ENCODE measurements at places on chromosomes 2 and 18.

DNA sequence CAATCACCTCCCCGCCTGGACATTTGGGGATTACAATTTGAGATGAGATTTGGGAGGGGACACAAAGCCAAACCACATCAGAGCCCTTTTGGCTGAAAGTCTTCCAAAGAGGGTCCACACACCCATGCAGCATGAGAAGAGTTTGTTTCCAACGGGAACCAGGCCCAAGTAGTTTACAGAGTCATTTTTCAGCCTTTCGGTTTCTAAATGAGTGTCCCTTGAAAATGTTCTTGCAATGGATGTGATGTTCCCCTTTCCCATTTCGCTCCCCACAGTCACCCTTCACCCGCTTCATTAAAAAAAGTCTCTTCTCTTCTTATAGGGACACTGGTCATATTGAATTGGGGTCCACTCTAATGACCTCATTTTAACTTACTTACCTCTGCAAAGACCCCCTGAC is 157.4 kb downstream of the ARL4C start:
- no peak overlapping the region for H3K4me3 ChIP-seq
- H3K27ac ChIP-seq = no peak overlapping the region
- H3K4me1 ChIP-seq = peaks cover 5% of the 10 kb centered on the region
- no peak for DNase-seq

DNA sequence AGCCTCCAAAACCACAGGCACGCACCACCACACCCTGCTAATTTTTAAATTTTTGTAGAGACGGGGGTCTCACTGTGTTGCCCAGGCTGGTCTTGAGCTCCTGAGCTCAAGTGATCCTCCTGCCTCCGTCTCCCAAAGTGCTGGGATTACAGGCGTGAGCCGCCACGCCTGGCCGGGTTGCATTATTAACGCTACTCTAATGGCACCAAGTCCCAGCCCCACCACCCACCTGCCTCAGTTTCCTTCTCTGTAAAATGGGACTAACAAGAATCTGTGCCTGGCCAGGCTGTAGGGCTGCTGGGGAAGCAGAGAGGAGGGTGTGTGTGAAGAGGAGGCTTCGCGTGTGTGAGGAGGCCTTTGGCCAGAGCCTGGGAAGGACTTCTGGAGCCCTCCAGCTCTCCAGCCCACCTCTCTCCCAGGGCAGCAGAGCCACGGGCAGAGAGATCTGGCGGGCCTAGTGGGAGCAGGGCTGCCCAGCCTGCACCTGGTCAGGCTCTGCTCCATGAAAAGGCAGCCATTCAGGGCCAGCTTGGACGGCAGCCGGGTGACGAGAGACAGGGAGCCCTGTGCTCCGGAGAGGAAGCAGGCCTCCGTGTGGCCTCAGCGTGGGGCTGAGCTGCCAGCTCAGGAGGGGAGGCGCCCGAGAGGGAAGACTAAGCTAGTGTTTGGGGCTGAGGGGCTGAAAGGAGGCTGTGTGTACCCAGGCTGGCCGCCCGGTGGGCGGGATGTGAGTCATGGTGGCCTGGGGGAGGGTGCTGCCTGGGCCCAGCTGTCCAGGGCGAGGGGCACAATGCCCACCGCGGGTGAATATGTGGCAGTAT is 7.4 kb upstream of the B3GNT7 start:
- peak; percentile 74 for DNase-seq
- H3K27ac ChIP-seq = peak overlapping the region; percentile 60
- no peaks in the 10 kb centered on the region for H3K27me3 ChIP-seq
- H3K4me1 ChIP-seq = peaks cover 14% of the 10 kb centered on the region
- H3K36me3 ChIP-seq = no peaks in the 10 kb centered on the region
- H3K4me3 ChIP-seq = no peak overlapping the region

DNA sequence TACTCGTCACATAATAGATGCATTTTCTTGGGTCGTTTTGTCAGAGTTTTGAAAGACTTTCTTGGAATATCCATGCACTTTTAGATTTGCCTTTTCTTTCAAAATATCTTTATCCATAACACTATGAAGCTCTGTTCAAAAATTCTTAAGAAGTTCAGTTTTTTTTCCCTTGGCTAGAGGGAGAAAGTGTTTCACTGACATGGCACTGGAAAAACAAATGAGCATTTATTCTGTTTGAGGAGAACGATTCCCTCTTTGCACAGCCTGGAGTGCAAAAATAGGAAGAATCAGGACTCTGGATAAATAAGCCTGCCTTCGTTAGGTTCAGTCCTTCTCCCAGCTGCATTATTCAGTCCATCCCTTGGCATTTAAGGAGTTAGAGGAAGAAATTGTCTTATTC is 91.0 kb upstream of the RPE start:
- DNase-seq = no peak
- H3K27ac ChIP-seq = no peak overlapping the region

DNA sequence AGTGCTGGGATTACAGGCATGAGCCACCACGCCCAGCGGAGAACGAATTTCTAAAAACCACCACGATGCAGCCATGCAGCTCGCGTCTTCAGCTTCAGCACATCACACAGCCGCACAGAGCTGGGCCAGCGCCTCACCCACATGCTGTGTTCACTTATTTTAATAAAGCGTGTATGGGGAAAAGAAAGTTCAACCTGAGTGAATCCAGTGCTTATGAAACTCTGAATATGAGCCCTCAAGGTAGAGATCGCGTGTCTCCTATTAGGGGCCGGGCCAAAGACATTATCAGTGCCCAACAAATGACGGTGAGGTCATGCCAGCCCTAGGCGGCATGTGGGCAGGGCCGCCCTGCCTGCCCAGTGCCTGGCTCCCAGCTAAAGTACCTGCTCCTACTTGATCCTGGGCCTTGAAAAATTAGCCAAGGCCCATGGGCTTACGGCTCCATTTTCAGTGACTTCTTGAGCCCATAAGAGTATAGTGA is 44.3 kb downstream of the SPRED2 start:
- no peak overlapping the region for H3K27ac ChIP-seq
- DNase-seq = no peak
- no peaks in the 10 kb centered on the region for H3K27me3 ChIP-seq
- H3K36me3 ChIP-seq = no peaks in the 10 kb centered on the region
- no peaks in the 10 kb centered on the region for H3K4me1 ChIP-seq
- no peak overlapping the region for H3K4me3 ChIP-seq

DNA sequence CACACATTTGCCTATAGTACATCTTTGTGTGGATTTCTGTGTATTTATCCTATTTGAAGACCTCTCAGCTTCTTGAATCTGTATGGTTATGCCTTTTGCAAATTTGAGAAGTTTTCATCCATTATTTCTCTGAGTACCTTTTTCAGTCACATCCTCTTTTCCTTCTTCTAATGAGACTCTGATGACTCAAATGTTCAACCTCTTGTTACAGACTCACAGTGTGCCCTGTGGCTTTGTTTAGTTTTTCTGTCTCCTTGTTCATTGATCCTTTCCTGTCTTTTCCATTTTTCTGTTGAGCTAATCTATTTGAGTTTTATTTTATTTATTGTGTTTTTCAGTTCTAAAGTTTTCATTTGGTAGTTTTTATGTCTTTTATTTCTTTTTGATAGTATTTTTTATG is 87.0 kb upstream of the LRP1B start:
- no peaks in the 10 kb centered on the region for H3K36me3 ChIP-seq
- no peak overlapping the region for H3K4me3 ChIP-seq
- no peak overlapping the region for H3K27ac ChIP-seq
- H3K27me3 ChIP-seq = no peaks in the 10 kb centered on the region

DNA sequence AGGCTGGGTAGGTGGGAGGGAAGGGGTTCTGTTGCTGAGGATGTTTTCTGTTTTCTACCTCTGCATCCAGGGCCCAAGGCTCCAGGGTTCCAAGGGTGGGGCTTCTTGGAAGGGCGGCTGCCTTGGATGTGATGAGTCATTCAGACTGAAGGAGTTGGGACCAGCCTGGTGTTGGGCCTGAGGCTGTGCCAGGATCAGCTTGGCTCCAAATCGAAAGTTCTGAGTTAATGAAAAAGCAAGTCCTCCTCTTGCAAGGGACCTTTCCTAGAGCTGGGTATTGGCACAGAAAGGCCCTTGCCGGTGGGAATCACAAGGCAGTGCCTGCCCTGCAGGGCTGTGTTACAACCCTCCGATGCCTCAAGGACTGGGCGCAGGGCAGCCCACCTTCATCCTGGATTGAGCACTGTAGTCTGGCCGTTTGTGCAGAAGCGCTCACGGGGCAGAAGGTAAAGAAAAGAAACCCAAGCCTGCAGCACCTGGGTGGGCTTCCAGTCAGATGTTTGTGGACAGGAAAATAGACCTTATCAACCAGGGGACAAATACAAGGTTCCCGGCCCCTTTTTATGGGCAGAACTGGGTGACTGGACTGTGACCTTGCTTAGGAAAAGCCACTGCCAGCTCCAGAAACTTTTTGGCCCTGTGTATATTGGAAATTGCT is 52.5 kb upstream of the MCFD2 start:
- H3K27ac ChIP-seq = no peak overlapping the region
- peak; percentile 94 for DNase-seq
- no peaks in the 10 kb centered on the region for H3K4me1 ChIP-seq
- no peak overlapping the region for H3K4me3 ChIP-seq
- H3K36me3 ChIP-seq = no peaks in the 10 kb centered on the region

DNA sequence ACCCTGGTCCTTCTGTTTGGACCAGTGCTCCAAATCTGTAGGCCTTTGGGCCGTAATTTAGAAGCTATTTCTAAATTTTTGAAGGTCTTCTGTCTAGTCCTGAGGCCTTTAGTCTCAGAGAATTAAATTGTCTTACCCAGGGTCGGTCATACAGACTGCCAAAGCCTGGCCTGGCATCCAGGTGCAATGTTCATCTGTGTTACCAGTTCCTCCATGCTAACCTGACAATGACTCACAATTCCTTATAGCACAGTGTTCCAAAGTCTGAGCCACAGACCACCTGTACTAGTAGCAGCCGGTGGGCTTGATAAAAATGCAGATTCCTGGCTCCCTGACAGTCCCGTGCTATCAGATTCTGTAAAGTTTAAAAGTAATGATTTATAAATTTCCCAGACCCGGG is 77.7 kb upstream of the MAP4K3 start:
- no peak for DNase-seq
- H3K4me1 ChIP-seq = peaks cover 24% of the 10 kb centered on the region
- no peaks in the 10 kb centered on the region for H3K27me3 ChIP-seq
- H3K4me3 ChIP-seq = no peak overlapping the region

DNA sequence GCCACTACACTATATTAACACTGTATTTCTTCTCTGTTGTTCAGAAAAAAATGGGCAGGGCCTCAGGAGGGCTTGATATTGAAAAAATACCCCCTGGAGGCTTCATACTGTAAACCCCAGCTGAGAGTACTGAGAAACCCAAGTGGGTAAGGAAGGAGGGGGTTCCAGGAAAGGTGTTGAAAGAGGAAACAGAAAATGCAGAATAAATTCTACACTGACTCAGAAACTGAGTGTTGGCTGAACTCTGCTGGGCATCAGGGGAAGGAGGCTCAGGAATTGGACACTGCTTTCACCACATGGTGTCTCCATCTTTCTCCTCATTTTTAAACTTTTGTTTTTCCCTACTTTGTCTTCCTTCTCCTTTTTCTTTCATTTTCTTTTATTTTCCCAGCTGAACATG is 253.7 kb downstream of the DYM start:
- H3K4me1 ChIP-seq = no peaks in the 10 kb centered on the region
- no peak overlapping the region for H3K27ac ChIP-seq
- H3K4me3 ChIP-seq = no peak overlapping the region
- DNase-seq = no peak

DNA sequence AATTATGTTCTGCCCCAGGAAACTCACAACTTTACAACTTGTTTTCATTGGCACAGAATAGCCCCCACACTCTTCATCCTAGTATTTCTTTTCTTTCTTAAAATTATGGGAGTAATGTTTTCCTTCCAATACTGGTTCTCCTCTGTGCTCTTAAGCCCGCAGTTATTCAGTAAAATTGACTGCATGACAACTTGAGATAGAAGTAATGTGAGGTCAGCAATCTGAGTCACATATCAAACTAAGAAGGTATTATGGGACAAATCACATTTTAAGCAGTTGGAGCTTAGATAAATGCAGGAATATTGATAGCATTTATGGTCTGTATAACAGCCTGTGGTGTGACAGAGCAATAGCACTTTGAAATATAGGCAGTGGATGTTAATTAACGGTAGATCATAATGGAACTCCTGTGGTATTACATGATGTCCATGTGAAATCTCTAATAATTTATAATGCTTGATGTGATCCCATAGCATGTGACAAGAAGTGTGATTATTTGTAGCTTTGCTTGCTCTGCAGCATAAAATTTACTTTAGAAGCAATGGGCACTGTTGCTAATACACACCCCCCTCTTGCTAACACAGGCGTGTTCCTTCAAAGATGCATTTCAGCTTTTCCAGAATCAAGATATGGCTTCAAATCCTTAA is 351.4 kb upstream of the CDH20 start:
- DNase-seq = no peak
- no peaks in the 10 kb centered on the region for H3K4me1 ChIP-seq
- H3K27ac ChIP-seq = no peak overlapping the region
- H3K36me3 ChIP-seq = no peaks in the 10 kb centered on the region
- H3K4me3 ChIP-seq = no peak overlapping the region

DNA sequence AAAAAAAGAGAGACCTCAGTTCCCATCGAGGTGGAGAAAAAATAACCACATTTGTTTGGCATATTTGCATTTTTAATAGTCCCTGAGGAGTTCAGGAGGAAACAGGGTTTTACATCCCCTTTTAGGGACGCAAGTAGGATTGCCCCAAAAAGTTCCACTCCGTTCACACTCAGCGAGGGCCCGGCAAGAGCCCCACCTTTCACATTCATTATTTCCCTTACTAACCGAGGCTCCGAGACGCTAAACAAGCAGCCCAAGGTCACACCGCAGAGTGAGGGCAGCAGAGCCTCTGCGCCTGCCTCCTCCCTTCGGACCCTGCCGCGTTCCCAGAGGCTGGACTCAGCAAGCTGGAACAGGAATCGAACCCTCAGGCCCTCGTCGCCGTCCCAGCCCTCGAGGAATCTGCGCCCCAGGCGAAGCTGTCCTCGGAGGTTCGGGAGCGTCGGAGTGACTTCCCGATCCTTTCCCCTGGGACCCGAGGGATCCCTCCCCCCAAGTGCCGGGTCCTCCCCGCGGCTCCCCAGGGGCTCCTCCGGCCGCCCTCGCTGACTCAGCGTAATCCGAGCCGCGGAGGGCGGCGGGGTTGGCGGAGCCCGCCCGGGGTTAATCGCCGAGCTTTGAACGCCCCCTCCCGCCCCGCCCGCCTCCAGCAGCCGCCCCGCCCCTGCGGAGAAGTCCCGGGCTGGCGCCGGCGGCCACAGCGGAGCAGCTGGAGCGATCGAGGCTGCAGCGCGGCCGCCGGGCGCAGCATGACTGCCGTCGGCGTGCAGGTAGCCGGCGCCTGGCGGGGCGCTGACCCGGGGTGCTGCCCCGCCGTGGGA is at the start of gene TMEM37:
TSS of gene TMEM37 (plus strand) at position 700 of the 821 bp plus-strand sequence. CDS start at position 750, 50 bp downstream.
- H3K4me3 ChIP-seq = peak within 1 kb of the TSS; percentile 33
- H3K27me3 ChIP-seq = no peaks in the 10 kb centered on the region
- no peaks in the 10 kb centered on the region for H3K36me3 ChIP-seq
- peak within 1 kb of the TSS; percentile 11 for H3K27ac ChIP-seq
- H3K4me1 ChIP-seq = peaks cover 25% of the 10 kb centered on the region
